ENCODE measurements at places on chromosomes 3 and 15.

GRCh38 chr3:111739311-111739911, 119.7 kb upstream of the PHLDB2 start:
- no peak for DNase-seq

- DNase-seq, result no peak
Observed at GRCh38 chr3:186742618-186743380, 25.6 kb downstream of the KNG1 start.

- DNase-seq, result peak; percentile 73
Observed at GRCh38 chr3:105490045-105490444, 123.3 kb downstream of the ALCAM start.

GRCh38 chr3:54862526-54862925, 65.3 kb downstream of the LRTM1 start:
- DNase-seq, result no peak

DNA sequence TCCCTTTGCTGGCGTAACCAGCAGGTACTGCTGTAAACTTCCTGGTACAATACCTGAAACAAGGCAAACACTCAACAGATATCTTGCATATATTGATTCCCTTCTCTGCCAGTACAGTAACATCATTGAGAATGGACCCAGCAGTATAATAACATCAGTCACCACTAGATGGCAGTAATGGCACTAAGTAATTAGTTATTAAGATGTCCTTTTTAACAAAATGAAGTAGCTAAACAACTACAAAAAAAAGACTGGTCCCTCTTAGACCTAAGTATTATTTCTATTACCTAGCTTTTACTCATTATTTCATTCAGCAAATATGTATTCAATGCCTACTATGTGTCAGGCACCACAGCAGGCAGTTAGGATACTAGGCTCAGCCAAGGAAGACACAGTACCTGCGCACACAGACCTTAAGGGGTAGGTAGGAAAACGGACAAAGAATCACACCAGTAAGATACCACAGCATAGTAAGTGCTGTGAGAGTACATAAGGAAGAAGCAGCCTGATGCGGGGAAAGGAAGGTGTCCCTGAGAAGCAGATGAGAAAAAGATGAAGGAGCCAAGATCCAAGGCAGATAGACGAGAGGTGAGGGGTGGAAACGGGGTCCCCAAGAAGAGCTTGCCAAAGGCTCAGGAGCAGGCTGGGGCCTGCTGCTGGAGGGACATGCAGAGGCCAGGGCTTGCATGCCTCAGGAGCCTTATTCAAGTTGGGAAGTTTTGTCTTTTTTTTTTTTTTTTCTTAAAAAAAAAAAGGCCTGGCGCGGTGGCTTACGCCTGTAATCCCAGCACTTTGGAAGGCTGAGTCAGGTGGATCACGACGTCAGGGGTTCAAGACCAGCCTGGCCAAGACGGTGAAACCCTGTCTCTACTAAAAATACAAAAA, 102.7 kb upstream of the CHD2 start:
- no peak for DNase-seq

DNA sequence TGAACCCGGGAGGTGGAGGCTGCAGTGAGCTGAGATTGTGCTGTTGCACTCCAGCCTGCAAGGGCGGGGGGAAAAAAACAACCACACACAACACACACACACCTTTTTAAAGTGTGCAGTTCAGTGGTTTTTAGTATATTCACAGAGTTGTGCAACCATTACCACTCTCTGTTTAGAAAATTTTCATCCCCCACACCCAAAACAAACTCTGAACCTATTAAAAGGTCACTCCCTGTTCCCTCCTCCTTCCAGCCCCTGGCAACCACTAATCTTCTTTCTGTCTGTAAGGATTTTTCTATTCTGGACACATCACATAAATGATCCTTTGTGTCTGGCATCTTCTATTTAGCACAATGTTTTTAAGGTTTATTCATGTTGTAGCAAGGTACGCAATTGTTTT, 159.1 kb downstream of the ATG7 start:
- no peak for DNase-seq

DNA sequence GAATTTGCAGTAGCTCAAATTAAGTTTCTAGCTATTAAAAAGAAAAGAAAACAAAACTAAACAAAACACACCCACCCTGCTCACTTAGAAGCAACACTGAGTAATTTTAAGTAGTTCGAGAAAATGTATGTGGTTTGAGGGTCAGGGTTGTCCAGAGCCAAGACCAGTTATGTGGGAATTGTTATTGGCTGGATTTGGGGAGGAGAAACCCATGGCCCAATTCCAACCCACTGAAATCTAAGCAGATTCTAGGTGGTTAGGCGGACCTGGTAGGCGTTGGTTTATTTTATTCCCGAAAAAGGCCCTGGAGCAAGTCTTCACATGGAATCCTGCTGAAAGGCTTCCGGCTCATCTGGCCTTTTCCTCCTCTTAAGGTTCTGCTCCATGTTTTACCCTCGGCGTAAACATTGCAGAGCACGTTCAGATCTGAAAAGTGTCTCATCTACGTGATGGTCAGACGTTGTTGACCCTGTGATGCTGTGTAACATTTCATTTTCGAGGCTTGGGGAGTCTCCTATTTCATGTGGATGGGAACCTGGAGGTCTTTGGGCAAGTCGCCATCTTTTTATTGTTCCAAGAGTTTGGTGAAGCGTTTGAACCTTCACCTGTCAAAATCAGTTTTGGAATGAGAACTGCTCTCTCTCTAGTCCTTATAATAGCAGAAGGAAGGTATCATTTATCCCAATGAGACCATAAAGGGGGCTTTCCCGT, 64.0 kb downstream of the FLNB start:
- DNase-seq, result peak; percentile 85

- DNase-seq, result no peak
Observed at GRCh38 chr3:102089239-102089638, 239.9 kb downstream of the NFKBIZ start.

DNA sequence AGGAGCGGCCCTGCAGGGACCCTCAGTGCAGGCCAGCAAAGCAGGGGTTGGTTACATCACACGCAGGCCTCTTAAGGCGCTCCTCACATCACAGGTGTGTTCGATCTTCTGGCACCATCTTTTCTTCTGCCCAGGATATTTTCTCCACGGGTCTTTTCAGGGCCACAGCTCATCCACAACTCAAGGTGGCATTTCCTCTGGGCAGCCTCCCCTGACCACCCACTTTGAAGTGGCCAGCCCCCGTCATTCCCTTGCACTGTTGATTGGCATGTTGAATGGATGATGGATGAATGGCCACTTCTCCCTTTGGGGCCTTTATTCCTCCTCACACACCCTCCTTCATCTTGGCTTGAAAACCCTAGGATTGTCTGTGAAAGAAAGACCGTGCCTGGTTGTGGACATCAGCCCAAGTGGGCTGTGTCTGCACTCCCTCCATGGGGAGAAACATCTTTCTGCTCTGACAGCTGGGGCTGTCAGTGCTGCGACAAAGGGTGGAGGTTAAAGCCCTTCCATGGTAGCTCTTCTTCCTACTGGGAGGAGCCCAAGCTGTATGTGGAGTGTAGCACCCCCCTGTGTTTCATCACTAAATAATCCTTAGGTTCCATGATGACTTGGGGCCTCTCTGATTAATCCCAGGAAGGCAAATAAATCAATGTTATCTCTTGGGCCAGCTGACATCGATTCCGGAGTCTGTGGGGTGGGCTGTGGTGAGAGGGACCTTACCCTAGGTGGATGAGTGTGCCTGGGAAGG, 102.5 kb downstream of the EPHB1 start:
- DNase-seq, result no peak

- no peak for DNase-seq
Observed at GRCh38 chr3:116947809-116948208, 238.2 kb downstream of the TUSC7 start.

GRCh38 chr3:106048946-106049481, 180.2 kb upstream of the CBLB start:
- no peak for DNase-seq

GRCh38 chr3:69292959-69293574, 92.8 kb downstream of the FRMD4B start:
- DNase-seq, result no peak

DNA sequence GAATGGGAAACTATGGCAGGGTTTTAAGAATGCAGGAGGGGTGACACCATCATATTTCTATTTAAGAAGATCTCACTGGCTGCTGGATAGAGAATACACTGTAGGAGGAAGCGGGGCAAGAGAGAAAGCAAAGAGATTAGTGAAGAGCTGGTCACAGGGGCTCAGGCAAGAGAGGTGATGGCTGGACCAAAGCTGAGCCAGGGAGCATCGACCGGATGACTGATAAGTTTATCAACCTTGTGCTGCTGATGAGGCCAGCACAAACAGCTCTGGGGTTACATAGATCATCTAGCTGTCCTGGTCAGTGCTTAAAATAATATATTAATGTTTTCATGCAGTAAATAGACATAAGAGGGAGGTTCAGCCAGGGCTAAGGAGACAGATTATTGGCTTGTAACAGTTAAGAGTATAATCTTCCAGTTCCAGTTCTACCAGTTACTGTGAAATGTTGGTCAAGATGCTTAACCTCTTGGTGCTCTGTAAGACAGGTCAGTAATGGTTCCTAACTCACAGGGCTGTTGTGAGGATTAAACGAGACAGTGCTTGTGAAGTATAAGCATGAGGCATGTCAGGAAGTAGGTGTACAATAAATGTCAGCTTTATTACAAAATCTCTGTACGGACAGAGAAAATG, 201.0 kb upstream of the FEZF2 start:
- no peak for DNase-seq

GRCh38 chr3:32872487-32873382, 54.9 kb downstream of the TRIM71 start:
- no peak for DNase-seq

- DNase-seq, result peak; percentile 1
Observed at GRCh38 chr15:77768521-77769078, 135.9 kb upstream of the LINGO1 start.

GRCh38 chr3:140344601-140345205, 333.2 kb upstream of the TRIM42 start:
- DNase-seq, result no peak

DNA sequence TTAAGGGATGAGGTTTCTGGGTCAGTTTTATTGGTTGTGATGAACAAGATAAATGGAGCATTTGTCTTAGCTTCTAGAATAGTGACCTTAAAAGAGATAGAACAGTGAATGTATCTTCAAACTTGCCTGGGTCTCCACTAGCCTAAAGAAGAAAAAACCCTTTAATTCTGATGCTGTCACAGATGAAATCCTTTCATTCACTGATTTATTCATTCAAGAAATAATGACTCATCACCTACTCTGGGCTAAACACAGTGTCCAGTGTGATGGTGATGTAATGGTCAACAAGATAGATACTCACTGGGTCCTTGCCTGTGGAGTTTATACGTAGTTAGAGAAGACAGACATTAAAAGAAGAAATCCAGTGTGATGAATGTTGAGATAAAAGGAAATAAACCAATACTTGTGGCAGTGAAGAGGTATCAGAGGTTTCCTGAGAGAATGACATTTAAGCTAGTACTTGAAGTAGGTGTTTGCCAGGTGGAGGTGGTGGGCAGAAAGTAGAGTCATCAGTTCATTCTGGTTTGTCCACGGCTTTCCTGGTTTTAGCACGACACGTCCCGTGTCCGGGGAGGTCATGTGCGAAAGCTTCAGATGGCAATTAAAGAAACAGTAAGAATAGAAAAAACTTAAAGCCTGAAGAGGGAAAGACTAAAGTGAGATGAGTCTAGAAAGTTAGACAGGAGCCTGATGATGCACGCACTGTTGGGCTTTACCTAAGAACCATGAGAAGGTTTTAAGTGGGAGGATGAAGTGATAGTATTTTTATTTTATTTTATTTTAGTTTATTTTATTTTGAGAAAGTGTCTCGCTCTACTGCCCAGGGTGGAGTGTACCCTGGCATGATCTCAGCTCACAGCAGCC, 18.5 kb downstream of the PAK2 start:
- DNase-seq, result peak; percentile 73

DNA sequence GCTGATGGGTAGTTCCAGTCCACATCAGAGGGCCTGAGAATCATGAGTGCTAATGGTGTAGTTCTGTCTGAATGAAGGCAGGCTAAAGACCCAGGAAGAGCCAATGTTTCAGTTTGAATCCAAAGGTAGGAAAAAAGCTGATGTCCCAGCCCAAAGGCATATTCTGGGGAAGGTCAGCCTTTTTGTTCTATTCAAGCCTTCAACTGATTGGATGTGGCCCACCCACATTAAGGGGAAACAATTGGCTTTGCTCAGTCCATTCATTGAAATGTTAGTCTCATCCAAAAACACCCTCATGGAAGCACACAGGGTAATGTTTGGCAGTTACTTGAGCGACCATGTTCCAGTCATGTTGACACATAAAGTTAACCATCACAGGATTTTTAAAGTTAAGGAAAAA, 25.9 kb downstream of the EPHB1 start:
- DNase-seq, result no peak

GRCh38 chr3:105518806-105519418, 152.2 kb downstream of the ALCAM start:
- DNase-seq, result no peak

DNA sequence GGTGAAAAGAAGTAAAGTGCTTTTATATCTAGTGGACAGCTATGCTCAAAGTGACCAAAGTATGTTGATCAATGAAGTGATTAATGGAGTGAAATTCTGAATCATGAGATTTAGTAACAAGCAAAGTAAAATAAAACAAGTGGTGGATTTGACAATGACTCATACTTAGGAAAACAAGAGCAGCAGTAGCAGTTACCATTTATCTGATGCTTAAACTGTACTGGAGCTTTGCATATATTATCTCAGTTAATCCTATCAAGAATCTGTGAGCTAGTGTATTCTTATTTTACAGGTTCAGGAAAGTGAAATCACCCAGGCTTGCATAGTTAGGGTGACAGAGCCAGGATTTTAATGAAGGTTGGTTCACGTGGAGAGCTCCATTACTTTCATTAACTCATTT, 50.6 kb upstream of the SPATA16 start:
- DNase-seq, result no peak

DNA sequence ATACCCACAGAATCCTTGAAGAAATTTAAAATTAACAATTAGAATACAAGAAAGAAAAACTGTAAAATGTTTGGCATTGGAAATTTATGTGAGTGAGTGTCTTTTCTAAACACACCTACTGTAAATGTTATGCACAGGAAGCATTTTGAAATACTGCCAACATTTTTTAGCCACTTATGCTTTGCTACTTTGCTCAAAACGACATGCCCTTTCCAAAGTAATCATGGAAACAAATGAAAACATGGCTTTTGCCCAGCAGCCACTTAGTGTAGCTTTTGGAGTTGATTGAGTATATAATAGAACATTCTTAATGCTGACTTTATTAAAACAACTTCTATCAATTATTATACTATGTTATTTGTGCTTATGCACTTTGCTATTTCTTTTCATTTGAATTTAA, 823.0 kb downstream of the CADM2 start:
- no peak for DNase-seq

GRCh38 chr15:88231909-88232644, 24.5 kb downstream of the NTRK3 start:
- DNase-seq, result peak; percentile 61

DNA sequence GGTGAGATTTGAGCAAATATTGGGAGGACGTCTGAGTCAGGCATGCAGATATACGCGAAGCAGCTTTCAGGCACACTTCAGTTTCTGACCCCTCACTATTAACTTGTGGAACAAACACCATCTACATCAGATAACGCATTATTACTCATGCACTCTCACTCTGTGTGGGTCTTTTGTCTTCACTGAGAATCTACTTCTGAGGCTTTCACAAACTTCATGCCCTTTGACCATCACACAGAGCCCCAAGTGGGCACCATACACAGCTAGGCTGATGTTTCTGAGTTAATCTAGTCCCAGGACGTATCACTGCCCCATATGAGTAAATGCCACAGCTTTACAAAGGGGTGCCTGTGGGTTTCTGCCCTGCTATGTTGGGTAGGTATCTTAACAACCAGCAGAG, 39.6 kb upstream of the IP6K2 start:
- DNase-seq, result no peak

Data from osteoblast (primary cell).